ENCODE measurements at places on chromosomes 2 and 18. TPM values are rescaled to one million over a fixed set of nuclear protein-coding genes. Genes with fewer than 3 reads are reported as not detected.

Gene OXER1
- total RNA-seq = 1.7 TPM

Gene SRD5A2
- not detected for total RNA-seq

Gene FSHR
- total RNA-seq = not detected

Gene SNTG2
- total RNA-seq = 0.36 TPM

GRCh38 chr2:173720306-173720705 lies 244.9 kb downstream of the SP3 start:
- H3K27me3 ChIP-seq = no peaks in the 10 kb centered on the region
- H3K36me3 ChIP-seq = no peaks in the 10 kb centered on the region
- no peak for DNase-seq
- H3K4me1 ChIP-seq = no peaks in the 10 kb centered on the region
- no peak overlapping the region for H3K27ac ChIP-seq

DNA sequence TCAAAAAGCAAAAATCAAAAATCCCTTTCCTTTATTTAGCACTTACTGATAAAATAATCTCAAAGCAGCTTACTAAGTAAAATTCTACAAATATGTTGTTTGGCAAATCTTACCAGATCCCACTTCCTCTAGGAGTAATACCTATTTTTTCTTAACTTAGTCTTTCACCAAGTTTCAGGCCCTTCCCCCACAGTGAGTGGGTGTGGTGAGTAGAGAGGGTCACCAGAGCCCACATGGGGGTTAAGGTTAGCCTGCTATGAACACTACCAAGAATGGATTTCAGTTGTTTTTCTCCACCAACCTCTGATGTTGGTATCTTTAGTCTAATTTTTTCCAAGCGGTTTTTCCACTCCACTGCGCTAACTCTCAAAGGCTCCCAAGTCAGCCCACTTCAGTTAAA lies 23.2 kb downstream of the PIAS2 start:
- peaks cover 1% of the 10 kb centered on the region for H3K4me1 ChIP-seq
- no peak overlapping the region for H3K27ac ChIP-seq
- peaks cover 25% of the 10 kb centered on the region for H3K36me3 ChIP-seq
- no peak for DNase-seq

- H3K27ac ChIP-seq = no peak overlapping the region
- no peak overlapping the region for H3K4me3 ChIP-seq
- peaks cover 8% of the 10 kb centered on the region for H3K27me3 ChIP-seq
- no peak for DNase-seq
Observed at GRCh38 chr2:207513551-207514257, 16.1 kb upstream of the CREB1 start.

GRCh38 chr2:62506421-62506750 lies 391 bp upstream of the TMEM17 start:
- H3K27me3 ChIP-seq = no peaks in the 10 kb centered on the region
- DNase-seq = no peak
- no peaks in the 10 kb centered on the region for H3K36me3 ChIP-seq
- H3K4me3 ChIP-seq = peak overlapping the region; percentile 88
- H3K27ac ChIP-seq = peak overlapping the region; percentile 95

GRCh38 chr18:1652018-1652417 lies 747.3 kb downstream of the ADCYAP1 start:
- no peaks in the 10 kb centered on the region for H3K27me3 ChIP-seq
- no peak for DNase-seq
- H3K4me1 ChIP-seq = no peaks in the 10 kb centered on the region
- no peaks in the 10 kb centered on the region for H3K36me3 ChIP-seq
- H3K4me3 ChIP-seq = no peak overlapping the region

DNA sequence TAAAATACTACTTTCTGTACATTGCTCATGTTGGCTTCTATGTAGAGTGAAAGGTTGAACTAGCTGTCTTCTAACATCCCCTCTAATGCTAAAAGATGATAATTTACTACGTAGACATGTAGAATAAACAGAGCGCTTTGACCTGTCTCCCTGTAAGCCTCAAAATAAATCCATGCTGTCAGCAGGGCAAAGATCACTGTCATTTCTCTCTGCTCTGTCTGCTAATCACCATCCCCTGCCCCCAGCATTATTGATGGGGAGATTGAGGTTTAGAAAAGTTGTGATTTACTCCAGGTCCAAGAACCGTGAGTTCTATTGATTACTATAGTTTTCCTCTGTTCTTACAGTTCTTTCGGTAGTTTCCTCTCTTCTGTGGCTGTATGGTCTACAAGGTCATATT lies 39.0 kb upstream of the GRHL1 start:
- H3K36me3 ChIP-seq = peaks cover 12% of the 10 kb centered on the region
- no peak for DNase-seq
- no peak overlapping the region for H3K27ac ChIP-seq
- no peak overlapping the region for H3K4me3 ChIP-seq
- H3K4me1 ChIP-seq = peaks cover 12% of the 10 kb centered on the region

DNA sequence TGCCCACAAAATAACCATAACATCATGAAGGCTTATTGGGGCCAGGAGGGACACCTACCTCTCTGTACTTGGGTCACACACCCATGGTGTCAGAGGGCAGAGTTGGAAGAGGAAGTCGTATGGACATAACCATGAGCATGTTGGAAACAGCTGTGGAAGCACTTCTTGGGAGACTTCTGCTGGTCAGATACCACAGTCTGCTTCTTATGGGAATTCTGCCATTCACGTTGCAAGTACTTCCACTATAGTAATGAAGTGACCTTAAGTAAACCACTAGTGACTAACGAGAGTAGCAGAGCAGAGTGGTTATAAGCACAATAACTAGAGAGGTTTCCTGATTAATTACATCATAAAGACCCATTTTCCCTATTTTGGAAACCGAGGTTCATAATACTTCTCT lies 61.1 kb upstream of the TFPI start:
- H3K36me3 ChIP-seq = no peaks in the 10 kb centered on the region
- H3K27me3 ChIP-seq = no peaks in the 10 kb centered on the region
- no peak for DNase-seq
- H3K27ac ChIP-seq = no peak overlapping the region
- H3K4me1 ChIP-seq = peaks cover 10% of the 10 kb centered on the region

DNA sequence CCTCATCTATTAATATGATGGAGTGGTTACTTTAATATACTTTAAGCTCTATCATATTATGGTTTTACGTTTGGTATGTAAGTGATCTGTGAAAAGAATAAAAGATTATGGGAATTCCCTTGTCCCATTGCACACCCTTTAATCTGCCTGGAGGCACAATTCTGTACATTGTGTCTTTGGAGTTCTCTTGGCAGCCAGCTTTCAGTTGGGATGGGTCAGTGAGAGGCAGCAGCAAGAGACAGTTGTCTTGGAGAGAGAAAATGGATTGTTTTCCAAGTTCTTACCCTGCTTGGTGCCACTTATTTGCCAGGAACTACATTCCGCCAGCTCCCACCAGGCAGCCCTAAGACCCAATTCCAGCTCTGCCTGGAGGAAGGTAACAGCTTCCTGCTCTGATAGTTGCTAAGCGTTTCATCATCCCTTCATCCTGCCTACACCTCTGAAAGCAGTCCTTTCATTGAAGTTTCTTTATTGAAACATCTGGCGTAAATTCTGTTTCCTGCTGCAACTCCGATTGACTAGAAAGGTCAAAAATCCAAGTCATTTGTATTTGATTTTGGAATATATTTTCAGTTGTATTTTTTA lies 365.2 kb downstream of the AKAIN1 start:
- H3K27me3 ChIP-seq = no peaks in the 10 kb centered on the region
- H3K4me3 ChIP-seq = no peak overlapping the region
- H3K36me3 ChIP-seq = no peaks in the 10 kb centered on the region
- H3K27ac ChIP-seq = no peak overlapping the region
- peaks cover 11% of the 10 kb centered on the region for H3K4me1 ChIP-seq

- no peak overlapping the region for H3K27ac ChIP-seq
- DNase-seq = no peak
- peaks cover 3% of the 10 kb centered on the region for H3K27me3 ChIP-seq
- H3K4me1 ChIP-seq = peaks cover 5% of the 10 kb centered on the region
Observed at GRCh38 chr2:1544478-1545069, 131.3 kb downstream of the TPO start.

DNA sequence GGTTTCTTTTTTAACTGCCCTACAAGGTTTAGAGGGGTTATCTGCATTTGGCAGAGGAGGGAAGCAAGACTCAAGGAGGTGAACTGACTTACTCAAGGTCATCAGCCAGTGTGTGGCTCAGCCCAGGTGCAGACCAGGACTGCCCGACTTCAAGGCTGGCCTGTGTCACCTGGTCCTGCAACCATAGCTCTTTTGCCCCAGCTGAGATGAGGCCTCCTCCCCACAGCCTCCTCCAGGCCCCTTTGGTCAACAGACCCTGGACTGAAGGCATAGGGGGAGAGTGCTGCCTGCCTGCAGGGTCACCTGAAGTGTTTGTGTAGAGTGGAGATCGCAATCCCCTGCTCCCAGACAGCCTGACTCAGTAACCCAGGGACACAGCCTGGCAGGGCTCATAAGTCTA lies 168.5 kb upstream of the GLI2 start:
- H3K27me3 ChIP-seq = peaks cover 2% of the 10 kb centered on the region
- peaks cover 22% of the 10 kb centered on the region for H3K4me1 ChIP-seq
- H3K36me3 ChIP-seq = no peaks in the 10 kb centered on the region
- DNase-seq = no peak

DNA sequence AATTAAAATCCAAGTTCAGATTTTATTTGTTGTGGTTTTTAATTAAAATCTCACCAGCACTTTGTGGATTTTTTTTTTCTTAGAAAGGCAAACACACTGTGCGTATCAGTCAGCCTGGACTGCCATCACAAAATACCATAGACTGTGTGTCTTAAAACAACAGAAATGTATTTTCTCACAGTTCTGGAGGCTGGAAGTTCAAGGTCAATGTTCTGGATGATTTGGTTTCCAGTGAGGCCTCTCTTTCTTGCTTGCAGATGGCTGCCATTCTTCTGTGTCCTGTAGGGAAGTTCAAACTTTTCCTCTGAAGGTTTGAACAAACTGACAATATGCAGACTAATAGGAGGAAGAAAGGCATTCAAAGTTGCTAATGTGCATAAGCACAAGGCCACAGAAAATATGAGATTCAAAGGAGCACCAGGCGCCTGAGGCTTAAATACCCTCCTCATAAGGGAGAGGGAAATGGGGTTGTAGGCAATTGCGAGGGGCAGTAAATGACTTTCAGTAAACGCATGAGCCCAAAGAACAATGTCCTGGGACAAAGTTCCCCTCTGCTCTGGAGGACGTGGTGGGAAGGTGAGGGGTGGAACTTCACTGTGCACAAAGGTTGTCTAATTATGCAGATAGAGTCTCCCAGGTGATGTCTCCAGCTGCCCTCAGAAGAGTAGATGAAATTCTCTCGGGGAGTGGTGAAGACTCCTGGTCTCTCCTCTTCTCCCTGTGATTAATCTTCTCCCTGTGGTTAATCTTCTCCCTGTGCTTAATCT lies 26.5 kb upstream of the KCNF1 start:
- no peak overlapping the region for H3K4me3 ChIP-seq
- no peak overlapping the region for H3K27ac ChIP-seq
- H3K36me3 ChIP-seq = no peaks in the 10 kb centered on the region
- no peak for DNase-seq
- peaks cover 10% of the 10 kb centered on the region for H3K27me3 ChIP-seq

DNA sequence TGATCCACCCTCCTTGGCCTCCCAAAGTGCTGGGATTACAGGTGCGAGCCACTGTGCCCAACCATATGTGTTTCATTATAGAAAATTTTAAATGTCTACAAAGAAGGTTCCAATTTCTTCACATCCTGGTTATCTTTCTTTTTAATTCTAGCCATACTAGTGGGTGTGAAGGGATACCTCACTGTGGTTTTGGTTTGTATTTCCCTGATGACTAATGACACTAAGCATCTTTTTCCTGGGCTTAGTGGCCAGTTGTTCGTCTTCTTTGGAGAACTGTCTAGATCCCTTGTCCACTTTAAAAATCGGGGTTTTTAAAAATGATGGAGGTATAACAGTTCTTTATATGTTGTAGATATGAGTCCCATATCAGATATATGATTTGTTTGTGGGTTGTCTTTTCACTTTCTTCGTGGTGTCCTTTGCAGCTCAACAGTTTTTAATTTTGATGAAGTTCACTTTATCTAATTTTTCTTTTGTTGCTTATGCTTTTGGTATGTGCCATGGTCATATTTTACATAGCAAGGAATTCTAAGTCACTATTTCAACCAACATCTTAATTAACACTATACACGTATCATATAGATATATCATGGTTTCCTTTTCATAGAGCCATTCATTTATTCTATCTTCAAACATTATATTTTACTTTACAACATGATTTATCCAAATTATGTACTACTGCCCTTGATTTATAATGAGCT lies 135.0 kb upstream of the RIOK3 start:
- H3K27me3 ChIP-seq = no peaks in the 10 kb centered on the region
- no peak overlapping the region for H3K4me3 ChIP-seq
- no peak overlapping the region for H3K27ac ChIP-seq
- H3K4me1 ChIP-seq = no peaks in the 10 kb centered on the region
- H3K36me3 ChIP-seq = peaks cover 4% of the 10 kb centered on the region

Measured in neural crest cell (in vitro differentiated cells).